ENCODE measurements at places on chromosomes 2 and 18.

DNA sequence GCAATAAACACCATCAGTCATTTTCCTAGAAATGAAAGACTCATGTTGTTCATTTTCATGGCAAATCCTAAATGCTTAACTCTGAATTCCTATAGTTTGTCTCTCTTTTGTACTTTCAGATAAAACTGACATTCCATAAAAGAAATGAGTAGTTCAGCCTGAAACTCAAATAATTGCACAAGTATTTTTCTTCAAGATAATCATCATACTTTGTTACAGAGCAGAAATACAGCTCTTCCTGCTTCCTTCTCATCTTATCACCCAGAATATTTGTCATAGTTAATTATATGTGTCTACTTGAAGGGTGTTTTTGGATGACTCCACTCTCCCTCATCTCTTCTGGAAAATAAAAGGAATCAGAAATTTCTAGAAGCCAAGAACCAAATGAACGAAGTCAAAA, 141.1 kb downstream of the HNMT start:
- DNase-seq, result no peak

DNA sequence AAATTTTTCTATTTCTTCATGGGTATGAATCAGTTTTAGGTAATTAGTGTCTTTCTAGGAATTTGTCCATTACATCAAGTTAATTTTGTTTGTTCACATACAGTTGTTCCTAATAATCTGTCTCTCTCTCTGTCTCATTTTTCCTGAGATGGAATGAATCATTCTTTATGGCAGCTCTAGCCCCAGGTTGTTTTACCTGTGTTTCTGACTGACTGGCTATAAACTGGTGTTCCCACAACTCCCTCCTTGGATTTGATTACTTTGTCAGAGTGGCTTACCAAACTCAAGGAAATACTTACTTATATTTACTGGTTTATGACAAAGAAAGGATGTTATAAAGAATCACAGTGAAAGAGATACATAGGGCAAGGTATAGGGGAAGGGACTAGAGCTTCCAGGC, 15.1 kb downstream of the ADNP2 start:
- DNase-seq, result no peak

DNA sequence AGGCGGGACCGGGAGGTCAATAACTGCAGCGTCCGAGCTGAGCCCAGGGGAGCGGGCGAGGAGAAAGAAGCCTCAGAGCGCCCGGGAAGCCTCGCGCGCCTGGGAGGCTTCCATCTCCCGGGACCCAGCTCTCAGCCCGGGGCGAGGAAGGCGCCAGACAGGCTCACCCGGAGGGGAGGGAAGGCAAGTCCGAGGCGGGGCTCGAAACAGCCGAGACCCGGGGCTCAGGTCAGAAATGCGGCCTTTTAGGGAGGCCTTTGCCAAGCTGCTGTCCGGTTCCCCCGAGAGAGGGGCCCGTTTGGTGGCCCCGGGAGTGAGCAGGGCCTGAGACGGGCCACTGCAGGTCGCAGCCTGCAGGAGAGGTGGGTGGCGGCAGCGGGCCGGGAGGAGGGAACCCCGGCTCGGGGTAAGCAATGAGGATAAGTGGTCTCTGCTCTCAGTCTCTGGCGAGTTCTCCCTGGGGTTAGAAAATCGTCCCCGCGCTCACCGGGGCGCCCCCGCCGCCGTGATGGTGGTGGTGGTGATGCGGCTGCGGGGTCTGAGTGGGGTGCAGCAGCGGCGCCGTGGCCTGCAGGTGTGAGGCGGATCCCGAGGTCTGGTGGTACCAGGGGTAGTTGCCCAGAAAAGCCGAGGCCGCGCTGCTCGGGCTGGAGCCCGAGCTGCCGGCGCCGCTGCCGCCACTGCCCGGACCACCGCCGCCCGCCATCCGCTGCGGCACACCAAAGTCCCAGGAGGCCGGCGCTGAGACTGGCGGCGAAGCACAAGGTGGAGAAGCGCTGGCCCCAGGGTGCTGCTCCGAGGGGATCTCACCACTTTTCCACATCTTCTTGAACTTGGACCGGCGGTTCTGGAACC, 2.4 kb downstream of the DLX2 start:
- DNase-seq, result no peak

- DNase-seq, result no peak
Measured at GRCh38 chr18:57983965-57984364, 60.1 kb upstream of the NEDD4L start.

DNA sequence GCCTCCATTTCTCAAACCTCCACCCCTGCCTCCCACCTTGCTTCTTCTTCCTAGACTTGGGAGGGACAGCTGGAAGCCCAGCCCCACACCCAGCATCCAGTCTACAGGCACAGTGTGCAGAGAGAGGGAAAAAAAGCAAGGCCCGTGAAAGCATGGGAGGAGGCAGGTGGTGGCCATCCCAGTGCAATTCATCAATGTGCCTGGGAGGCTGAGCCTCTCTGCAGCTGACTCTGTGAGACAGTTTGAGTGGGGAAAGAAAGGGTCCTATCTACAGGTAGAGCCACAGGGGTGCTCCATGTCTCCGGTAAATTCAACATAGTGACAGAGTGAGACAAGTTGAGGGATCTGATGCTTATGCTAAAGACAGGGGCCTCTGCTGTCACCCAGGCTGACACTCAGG, 340.6 kb downstream of the DYSF start:
- no peak for DNase-seq

DNA sequence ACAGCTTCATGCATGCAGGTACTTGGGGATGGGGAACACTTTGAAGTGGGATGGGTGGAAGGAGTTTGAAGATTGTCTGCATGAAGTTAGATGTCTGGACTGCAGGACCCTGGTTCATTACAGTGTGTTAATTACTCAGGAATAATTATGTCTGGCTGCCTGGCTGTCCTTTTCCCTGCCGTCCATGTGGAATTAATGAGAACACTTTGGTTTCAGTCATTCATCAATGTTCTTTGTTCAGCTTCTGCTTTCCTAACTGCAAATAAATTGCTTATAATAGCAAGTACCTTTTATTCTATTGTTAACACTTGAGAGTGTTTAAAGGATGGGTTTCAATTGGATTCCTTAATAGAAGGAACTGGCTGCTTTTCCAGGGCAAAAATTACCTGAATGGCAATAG, 35.8 kb downstream of the MTCL1 start:
- no peak for DNase-seq

DNA sequence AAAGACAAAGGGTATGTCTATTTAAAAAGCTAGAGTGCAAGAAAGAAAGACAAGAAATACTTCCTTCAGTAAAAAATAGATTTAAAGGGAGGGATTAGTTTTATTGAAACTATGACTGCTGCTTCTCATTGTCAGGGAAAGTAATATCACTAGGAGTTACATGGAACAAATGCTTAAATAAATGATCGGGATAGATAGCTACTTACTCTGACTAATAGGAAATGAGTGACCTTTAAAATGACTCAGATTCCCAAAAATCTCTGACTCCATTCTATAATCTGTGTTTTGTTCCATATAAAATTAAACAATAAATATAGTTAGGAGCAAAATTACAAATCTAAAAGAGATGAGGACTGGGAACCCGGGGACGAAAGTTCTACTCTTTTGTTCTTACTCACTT, 669.3 kb downstream of the NR4A2 start:
- no peak for DNase-seq

- DNase-seq, result no peak
Measured at GRCh38 chr2:204046145-204046544, 109.6 kb downstream of the ICOS start.

DNA sequence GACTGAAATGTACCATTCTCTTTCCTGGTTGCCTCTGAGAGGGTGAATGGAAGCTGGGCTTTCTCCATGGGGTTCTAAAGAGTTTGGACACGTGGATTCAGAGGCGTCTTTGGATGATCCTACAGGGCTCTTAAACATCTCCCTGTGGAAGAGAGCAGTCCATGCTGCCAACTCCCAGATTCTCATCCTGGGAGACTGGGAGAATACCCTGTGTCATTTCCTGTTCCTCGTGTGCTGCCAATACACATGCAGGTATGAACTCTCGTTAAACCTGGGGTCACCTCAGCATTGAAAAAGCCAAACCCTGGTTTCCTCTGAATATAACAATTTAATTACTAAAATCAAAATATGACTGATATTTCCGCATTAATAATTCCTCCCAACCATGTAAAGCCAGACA, 73.3 kb upstream of the NT5C1B start:
- no peak for DNase-seq

- DNase-seq, result no peak
Measured at GRCh38 chr2:236380051-236380612, 115.9 kb upstream of the ASB18 start.

- DNase-seq, result no peak
Measured at GRCh38 chr2:37766106-37766505, 94.7 kb upstream of the CDC42EP3 start.

GRCh38 chr2:44753552-44754285, 187.8 kb upstream of the SIX3 start:
- DNase-seq, result no peak

DNA sequence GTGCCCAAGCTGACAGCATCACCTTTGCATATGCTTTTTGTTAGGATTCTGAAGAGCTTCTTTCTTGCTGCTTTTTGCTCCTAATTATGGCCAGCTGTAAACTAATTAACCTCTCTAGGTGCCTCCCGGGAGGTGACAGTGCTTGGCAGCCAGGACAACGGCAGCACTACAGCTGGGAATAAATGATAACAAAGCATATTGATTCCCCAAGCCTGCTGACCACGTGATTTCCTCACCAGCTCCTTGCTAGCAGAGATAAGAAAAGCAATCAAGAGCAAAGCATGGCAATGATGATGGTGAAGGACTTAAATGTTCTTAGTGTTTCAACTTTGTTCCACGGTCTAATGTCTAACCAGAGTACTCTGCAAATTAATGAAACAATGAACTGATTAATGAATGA, 1074.4 kb upstream of the GYPC start:
- DNase-seq, result no peak

DNA sequence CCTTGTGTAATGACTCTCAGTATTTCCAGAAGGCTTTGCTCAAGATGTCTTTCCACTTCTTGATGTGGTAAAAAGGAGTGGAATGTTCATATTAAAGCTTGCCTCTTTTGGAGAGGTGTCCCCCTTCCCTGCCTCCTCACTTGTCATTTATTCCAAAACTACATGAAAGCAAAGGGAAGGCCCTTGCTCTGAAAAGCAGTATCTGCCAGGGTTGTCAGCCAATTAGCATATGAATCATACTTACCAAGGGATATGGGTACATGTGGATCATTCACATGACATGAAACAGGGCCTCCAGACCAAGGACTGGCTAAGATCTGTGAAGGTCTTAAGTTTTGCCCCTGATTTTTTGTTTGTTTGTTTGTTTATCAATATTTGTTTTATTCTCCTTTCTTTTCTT, 31.3 kb downstream of the ANXA4 start:
- no peak for DNase-seq

DNA sequence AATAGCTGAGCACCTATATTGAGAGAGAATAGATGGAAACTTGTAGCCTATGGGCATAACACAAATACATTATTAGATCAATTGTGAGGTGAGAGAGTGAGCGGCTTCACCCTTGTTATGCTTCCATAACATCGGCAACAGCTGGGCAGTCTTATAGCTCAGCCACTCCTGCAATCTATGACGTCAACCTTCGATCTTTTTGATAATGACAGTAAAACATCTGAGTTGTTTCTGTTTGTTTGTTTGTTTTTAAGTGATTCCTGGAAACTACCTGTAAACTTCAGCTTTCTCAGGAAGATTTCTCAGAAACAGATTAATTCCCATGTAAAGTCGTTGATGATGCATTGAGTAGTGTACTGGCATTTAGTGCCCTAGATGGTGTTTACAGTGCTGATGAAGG, 90.0 kb downstream of the DSEL start:
- no peak for DNase-seq

DNA sequence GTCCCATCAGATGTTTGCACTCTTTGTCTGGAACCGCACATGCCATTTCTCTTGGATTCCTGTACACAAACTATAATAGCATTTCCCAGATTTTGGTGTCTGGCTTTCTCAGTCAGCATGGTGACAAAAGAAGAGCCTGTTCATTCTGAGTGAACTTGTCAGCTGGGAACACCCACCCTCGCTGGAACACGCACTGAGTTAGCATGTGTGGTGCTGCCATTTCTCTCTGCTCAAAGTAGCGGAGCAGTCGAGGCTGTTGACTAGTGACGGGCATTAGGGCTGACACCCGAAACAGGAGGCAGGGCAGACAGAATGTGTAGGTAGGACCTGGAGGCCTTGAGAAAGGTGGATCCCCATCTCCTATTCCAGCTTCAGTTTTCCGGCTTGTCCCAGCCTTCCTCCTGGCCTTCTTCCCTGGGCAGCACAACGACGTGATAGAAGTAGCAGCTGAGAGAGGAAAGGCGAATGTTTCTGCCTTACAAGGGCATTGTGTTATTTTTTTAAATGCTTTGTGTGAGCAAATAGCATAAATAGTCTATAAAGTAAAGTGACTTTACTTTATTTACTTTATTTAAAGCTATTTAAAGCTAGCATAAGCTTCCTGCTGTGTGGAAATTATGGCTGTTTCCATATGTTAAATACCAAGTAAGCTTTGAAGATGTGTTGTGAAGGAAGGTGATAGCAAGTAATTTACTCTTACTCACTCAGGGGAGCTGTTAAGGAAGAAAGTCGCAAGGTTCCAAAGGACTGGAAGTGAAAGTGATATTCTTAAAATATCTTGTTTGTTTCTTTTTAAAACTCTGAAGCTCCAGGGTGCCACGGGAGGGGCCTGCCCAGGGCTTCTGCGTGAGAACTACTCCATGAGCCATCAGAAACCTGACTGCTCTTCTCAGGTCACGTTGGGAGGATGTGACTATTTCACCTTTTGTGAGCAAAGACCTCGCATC, 272.6 kb downstream of the NEDD4L start:
- no peak for DNase-seq

GRCh38 chr18:75088622-75089211, 120.2 kb downstream of the PTGR3 start:
- DNase-seq, result no peak

DNA sequence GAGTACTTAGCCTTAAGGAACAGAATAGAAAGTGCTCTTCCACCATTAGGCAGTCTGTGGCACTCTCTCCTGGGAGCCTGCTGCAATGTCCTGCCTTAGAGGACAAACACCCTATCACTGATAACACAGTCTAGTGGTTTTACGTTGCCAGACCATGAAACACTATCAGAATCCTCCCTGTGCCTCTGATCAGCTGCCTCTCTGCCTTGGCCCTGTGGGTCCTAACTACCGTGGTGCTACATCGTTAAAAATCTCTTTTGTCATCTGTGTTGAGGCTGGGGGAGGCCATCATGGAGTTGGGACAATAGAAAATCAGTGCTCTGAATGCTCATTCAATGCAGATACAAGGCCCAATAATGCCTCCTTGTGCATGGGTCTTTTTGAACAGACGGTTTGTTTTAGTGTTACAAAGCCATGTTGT, 11.9 kb upstream of the APCDD1 start:
- DNase-seq, result no peak

DNA sequence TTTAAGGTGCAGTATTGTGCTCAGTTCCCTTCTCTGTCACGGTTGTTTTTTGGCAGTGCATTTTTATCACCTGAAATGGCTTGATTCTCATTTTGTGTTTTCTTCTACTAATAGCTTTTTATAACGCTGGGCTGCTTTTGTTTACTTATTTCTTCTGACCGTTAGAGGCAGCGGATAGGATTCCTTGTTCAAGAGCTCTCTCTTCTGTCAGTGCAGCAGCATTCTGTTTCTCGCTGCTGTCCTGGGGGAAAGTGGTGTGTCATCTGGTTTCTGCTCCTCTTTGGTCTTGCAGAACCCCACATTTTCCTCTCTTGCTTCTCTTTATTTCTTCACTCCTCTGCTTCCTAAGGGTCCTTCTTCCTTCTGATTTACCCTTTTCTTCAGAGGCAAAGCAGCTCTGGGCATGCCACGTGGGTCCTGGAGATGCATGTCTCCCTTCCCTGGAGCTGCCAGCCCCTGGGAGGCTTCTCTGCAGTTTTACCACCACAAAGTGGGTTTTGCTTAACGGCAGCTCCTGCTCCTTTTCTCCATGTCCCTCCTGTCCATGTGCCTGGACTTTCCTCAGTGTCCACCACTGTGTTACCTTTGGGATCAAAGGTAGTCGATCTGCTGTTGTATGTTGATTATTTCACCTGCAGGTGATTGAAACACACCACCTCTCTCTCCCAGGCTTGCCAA, 47.3 kb upstream of the SNTG2 start:
- DNase-seq, result no peak
